ENCODE measurements at places on chromosomes 7 and 10. TPM values are rescaled to one million over a fixed set of nuclear protein-coding genes. Genes with fewer than 3 reads are reported as not detected.
A peak's percentile ranks its signal among the peaks of the same experiment; 100 is the strongest.

GRCh38 chr7:4707217-4707741 is 25.2 kb downstream of the FOXK1 start:
- ATAC-seq: peak; percentile 80

- ATAC-seq: no peak
Observed at GRCh38 chr7:100122568-100122967, 3.1 kb downstream of the CNPY4 start.

HIPK2 gene
- total RNA-seq: 18.4 TPM

GRCh38 chr10:33010132-33011037 is 52.4 kb upstream of the ITGB1 start:
- peak; percentile 54 for ATAC-seq

FAM13C gene
- 3.0 TPM for total RNA-seq

- ATAC-seq: no peak
Observed at GRCh38 chr10:44126291-44126717, 258.6 kb downstream of the CXCL12 start.

GRCh38 chr10:15703151-15703880 is 16.4 kb downstream of the ITGA8 start:
- ATAC-seq: no peak

DNA sequence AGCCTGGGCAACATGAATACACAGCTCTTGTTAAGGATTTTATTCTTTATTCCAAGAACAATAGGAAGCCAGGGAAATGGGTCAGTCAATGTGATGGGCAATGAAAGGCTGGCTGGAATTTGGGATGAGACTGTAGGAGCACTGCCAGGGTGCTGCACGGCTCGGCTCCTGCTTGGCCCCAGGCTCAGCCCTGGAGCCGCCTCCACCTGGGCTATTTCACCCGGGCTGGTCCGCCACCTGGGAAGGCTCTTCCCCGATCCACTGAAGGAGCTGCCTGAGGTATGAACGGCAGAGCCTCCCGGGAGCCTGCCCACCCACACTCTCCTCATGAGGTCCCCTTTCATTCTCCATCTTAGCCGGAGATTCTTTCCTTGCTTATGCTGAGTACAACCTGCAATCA is 80.4 kb upstream of the KMT2C start:
- ATAC-seq: no peak

- ATAC-seq: peak; percentile 42
Observed at GRCh38 chr10:61896854-61897661, 4.4 kb upstream of the ARID5B start.

All from motor neuron (in vitro differentiated cells).